ENCODE measurements at places on chromosomes 7 and 10.

- no peak for DNase-seq
Observed at GRCh38 chr10:26494018-26494417, 55.9 kb downstream of the APBB1IP start.

DNA sequence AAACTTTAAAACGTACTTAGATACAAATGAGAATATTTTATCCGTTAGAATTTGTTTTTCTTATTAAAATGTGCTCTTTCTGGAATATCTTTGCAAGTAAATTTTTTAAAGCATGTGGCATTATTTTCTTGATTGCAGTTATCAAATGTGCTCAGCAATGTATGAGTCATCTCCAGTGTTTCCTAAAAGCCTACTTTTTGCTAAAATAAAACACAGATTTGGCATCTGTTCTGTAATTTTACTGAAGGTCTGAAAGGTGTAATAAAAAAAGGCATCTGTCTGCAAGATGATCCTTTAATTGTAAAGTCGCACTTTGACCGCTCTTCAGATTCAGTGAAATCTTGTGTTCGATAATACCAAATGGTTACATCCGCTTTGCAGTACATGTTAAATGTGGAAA is 3.4 kb downstream of the GNAT3 start:
- no peak for DNase-seq

DNA sequence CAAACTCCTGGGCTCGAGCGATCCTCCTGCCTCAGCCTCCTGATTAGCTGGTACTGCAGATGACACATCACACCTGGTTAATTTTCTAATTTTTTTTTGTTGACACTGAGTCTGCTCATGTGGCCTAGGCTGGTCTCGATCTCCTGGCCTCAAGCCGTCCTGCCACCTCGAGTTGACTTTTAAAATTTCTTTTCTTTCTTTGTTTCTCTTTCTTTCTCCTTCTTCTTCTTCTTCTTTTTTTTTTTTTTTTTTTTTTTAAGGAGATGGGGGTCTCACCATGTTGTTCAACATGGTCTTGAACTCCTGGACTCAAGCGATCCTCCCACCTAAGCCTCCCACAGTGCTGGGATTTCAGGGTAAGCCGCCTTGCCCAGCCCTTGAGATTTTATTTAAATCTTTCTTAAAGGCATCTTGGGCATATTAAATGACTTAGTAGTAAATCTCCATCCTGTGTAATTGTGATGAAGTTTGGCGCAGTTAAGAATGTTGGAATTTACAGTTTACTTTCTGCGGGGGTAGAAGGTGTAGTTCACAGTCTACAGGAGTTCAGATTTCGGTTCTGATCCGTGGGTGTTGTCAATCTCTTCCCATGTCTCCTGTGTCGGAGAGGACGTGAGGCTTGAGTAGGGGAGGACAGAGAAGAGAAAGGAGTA is 1.0 kb upstream of the ITGA8 start:
- no peak for DNase-seq

DNA sequence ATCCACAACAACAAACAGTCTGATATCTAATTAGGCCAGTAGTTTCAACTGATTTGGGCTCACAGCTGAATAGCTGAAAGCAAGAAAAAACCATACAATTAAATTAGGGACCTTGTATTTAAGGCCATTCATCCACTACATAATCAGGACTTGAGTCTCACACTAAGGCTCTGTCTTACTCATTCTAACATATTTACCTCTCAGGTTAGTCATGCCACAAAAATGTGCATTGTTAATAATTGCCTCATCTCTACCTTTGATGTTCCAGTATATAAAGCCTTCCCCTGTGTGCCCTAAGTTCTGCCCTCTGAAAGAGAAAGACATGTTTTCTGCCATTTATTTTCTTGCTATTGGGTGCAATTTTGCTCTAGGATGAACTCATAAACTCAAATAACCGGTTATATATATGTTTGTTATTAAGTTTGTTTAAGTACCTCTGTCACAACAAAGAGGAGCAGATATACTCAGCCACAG is 5.3 kb upstream of the C1GALT1 start:
- DNase-seq: no peak

GRCh38 chr10:48470893-48471805 is 133.7 kb downstream of the ARHGAP22 start:
- DNase-seq: no peak

DNA sequence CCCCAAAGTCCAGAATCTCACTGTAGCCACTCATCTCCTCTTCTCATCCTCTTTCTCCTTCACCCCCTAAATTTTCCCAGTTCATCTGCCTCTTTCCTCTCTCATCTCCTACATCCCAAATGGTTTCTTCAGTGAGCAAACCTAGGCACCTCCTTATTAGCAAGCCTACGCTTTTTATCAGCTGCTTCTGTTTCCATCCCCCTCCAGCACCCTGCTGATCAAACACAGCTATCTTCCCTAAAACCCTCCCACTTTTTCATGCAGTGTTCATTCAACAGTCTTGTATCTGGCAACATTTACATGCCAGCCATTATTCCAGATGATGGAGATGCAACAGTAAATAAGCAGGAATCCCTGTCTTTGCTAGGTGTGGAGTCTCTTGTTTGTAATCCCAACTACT is 3.3 kb upstream of the ABRAXAS2 start:
- no peak for DNase-seq

- DNase-seq: no peak
Observed at GRCh38 chr10:21114683-21115082, 217.6 kb upstream of the NEBL start.

GRCh38 chr7:142391191-142391992 is 133.5 kb upstream of the PRSS58 start:
- DNase-seq: no peak

DNA sequence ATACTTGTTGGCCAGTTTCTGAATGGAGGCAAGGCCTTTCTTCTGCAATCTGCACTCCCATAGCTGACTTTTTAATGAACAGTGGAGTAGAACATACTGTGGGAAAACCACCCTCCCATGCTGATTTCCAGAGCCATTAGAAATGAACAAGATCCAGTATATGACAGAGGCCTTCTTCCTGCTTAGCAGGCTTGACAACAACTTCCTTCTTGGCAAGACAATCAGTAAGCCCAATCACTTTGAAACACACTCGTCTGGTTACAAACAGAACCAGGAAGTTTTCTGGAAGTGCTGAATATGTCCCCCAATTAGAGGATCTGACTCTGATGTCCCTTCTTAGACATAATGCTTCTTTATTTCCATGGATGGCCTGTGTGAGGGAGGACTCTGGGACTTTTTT is 103.4 kb downstream of the SAMD9 start:
- no peak for DNase-seq

DNA sequence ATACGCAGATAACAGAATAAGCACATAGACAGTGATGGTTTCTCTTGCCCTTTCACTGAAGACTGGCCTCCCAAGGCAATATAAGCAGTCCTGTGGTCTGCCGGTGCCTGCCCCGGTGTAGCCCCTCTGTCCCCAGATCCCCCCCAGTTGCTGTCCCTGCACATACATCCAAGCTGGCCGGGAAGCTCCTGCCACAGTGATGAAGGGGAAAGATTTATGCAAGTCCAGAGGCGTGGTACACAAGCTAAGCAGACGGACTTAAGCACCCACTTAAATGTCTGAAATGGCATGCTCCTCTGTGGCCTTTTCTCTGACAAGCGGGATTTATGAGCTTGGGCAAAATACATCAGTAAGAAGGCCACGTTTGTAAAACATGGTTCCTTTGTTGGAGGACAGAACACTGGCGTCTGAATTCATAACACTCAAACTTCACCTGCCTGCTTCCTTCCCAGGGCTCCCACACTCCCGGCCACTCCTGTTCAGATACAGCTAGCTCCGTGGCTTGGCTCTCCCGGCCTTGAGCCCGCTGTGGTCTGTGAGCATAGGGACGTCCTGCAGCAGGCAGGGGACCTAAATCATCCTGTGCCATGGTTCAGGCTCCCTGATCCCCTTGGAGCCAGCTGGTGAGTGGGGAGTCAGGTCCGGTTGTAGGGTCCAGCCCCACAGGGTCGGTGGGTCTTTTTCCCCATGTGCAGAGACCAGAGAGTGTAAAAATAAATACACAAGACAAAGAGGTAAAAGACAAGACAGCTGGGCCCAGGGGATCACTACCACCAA is 61.7 kb upstream of the PPP2R2D start:
- DNase-seq: no peak

GRCh38 chr7:3537210-3537875 is 236.3 kb downstream of the SDK1 start:
- no peak for DNase-seq

DNA sequence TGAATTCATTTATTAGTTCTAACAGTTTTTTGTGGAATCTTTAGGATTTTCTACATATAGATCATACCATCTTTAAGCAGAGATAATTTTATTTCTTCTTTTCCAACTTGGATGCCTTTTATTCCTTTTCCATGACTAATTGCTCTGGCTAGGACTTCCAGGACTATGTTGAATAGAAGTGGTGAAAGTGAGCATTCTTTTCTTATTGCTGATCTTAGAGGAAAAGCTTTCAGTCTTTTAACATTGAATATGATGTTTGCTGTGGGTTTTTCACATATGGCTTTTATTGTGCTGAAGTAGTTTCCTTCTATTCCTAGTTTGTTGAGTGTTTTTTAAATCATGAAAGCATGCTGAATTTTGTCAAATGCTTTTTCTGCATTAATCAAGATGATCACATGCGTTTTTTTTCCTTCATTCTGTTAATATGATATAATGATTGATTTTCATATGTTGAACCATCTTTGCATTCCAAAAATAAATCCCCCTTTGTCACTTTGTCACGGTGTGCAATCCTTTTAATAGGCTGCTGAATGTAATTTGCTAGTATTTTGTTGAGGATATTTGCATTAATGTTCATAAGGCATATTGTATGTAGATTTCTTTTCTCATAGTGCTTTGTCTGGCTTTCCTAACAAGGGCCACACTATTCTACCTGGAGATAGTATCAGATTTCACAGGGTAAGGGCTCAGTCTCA is 92.9 kb downstream of the ZNF467 start:
- no peak for DNase-seq

- DNase-seq: no peak
Observed at GRCh38 chr7:103752995-103753394, 236.5 kb downstream of the RELN start.

DNA sequence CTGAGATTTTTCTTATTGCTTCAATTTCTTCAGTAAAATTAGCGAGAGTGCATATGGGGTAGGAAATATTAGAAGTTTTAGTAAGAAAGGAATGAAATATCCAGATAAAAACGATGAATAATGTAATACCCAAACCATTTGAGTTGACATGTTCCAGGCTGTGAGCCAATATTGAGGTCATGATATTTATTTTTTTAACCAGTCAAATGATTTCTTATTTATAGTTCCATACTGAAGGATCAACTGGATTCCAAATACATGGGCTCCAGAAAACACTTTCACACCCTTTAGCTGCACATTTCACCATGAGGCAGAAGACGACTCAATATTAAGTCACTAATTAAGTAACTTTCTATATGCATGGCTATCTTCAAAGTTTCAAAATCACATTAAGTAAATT is 312.5 kb downstream of the PPP1R3A start:
- no peak for DNase-seq

GRCh38 chr10:18216482-18216881 is 76.3 kb downstream of the CACNB2 start:
- no peak for DNase-seq

- DNase-seq: no peak
Observed at GRCh38 chr7:153322991-153323390, 563.4 kb downstream of the ACTR3B start.

GRCh38 chr7:84949501-84949900 is 237.4 kb downstream of the SEMA3D start:
- no peak for DNase-seq

DNA sequence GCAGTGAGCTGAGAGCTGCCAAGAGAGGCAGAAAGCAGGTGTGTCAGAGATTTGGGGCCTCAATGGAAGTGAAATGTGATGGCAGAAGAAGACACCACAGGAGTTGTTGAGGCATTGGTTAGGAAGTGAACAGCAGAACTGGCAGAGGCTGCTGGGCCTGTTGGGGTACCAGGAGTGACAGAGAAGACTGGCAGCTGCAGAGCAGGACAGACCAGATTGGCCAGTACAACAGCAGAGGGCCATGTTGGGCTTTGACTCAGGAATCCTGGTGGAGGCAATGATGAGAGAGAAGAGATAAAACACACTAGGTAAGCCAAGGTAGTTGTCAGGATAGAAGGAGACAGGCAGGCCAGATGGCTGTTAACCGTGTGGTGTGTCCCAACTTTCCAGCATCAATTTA is 19.9 kb upstream of the HERPUD2 start:
- DNase-seq: no peak

DNA sequence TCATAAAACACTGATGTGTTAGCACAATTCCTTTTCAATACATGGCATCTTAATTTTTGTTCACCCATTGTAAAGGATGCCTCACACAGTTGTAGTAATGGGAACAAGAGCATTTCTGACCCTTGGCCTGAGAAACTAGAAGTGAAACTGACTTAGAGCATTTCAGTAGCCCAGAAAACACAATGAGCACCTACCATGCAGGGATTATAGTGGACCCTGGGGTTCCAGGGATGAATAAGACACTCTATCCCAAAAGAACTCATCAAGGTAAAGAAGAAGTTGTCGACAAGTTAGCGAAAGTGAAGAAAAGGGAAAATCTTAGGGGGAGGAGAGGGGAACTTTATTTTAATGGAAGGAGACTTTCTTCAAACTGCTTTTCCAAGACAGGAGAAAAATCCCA is 125.6 kb downstream of the NT5C2 start:
- DNase-seq: no peak

DNA sequence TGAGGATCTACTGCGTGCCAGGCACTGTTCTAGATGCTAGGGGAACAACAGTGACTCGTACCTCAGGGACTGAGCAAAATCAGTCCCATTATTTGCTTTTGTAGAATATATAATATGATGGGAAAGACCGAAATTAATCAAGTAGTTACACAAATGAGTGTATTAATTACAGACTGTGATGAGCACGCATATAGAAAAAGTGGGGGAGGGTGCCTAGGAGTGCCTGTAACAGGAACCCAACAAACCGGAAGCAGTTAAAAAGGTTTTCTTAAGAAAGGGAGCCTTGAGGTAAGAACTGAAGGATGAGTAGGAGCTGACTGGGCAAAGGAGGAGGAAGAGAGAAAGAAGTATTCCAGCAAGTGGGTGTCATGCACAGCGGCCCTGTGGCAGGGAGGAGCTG is 28.2 kb upstream of the IL6 start:
- no peak for DNase-seq

- DNase-seq: no peak
Observed at GRCh38 chr10:49294731-49295130, 4.2 kb upstream of the C10orf71 start.

DNA sequence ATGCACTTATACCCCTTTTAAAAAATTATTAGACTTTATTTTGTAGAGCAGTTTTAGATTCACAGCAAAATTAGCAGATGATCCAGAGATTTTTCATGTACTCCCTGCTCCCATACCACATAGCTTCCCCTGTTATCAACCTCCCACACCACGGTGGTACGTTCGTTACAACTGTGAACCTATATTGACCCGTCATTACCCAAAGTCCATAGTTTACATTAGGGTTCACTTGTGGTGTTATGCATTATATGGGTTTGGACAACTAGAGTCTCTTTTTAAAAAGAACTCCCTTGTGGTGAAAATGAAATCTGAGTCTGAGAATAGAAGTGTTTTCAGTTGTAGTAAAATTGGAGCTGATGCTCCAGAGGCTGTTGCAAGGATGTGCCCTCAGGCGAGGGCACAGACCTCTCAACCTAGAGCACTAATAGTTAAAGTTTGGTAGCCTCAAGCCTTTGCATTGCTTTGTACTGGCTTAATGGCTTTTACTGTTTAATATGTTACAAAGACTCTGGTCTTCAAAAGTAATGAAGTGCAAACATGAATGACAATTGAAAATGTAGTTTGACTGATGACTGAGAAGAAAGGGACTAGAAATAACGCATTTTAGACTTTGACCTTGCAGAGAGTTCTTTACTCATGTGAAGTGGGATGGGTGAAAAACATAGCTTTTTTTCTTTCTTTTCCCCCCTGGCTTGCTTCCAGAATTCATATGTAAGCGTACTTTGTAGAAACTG is 30.6 kb upstream of the CSTF2T start:
- DNase-seq: no peak

Data from frontal cortex (tissue), 4 donors.